Activated naive CD8-positive, alpha-beta T cell treated with anti-CD3 and anti-CD28 coated beads, Interleukin-2, amount 10 ng/mL, durations not matched to agents 7 days and 5 days (primary cell): ENCODE measurements at places on chromosomes 7 and 10. TPM values are rescaled to one million over a fixed set of nuclear protein-coding genes. Genes with fewer than 3 reads are reported as not detected.

The GIMAP7 gene
- 212 TPM for total RNA-seq

The ANKRD1 gene
- total RNA-seq = not detected

The IGFBP1 gene
- total RNA-seq = not detected

The NME8 gene
- not detected for total RNA-seq

The VWA2 gene
- total RNA-seq = not detected

The OR6B1 gene
- total RNA-seq = not detected
